Activated naive CD4-positive, alpha-beta T cell (primary cell): ENCODE measurements at places on chromosomes 7 and 10.

GRCh38 chr7:45687721-45688120, 113.6 kb downstream of the ADCY1 start:
- no peak for DNase-seq

GRCh38 chr7:110521357-110521911, 569.5 kb upstream of the LRRN3 start:
- no peak for DNase-seq

- no peak for DNase-seq
Observed at GRCh38 chr7:96901822-96902445, 103.4 kb upstream of the DLX6 start.

- no peak for DNase-seq
Observed at GRCh38 chr10:80498078-80498832, 39.4 kb upstream of the SH2D4B start.

GRCh38 chr10:81872206-81872862, 2.7 kb upstream of the NRG3 start:
- DNase-seq = no peak

GRCh38 chr10:47031211-47031900, 120.1 kb downstream of the PTPN20 start:
- DNase-seq = no peak

GRCh38 chr7:103658055-103659005, 212.3 kb upstream of the SLC26A5 start:
- no peak for DNase-seq

GRCh38 chr10:34696423-34696822, 118.7 kb downstream of the PARD3 start:
- DNase-seq = no peak

- DNase-seq = no peak
Observed at GRCh38 chr10:3935141-3935540, 150.1 kb upstream of the KLF6 start.

DNA sequence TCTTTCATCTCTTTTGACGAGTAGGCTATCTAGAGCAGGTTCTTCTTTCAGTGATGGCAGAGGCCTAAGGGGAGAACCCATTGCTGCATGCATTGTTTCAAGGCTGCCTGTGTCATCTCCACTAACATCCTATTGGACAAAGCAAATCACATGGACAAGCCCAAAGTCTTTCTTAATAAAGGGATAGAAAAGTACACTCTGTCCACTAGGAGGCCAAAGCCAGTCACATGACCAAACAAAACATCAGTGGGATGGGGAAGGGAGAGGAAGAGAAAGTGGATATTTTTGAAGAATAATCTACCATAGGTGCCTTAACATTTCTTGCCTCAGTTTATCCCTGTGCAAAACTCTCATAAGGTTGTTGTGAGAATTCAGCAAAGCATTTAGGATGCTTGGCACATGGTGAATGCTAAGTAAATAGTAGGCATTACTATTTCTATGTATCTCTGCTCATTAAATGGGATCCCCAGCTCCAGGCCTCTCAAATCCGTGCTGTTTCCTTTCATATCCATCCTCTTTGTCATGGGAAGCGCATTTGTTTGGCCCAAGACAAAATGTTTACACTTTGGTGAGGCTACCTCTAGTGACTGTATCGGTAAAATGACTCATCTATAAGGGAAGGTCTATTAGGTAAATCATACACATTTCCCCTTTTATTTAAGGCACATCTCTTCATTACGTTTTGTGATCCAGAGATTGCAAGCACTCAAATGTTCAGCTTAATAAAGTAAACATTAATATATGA, 16.7 kb upstream of the CADPS2 start:
- DNase-seq = no peak

DNA sequence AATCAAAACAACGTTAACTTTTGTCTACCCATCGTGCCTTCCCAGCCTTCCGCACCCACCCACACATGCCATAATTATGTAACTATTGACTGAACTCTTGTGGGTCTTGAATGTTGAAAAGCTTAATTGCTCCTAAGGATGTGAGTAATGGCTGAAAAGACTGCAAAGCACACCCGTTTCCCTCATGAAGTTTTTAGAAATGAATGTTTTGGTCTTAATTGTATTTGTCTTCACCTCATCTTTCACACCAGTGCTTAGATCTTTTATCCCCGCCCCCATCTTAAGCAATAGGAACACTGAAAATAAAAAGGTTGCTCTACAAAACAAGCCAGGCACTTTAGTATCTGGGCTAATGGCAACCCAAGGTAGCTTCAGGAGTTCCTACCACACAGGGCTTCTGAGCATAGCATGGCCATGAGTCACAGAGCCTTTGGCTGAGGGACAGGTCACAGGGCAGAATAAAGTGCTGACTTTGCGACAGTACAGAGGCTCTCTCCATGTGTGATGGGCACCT, 690.5 kb downstream of the PARD3 start:
- no peak for DNase-seq

DNA sequence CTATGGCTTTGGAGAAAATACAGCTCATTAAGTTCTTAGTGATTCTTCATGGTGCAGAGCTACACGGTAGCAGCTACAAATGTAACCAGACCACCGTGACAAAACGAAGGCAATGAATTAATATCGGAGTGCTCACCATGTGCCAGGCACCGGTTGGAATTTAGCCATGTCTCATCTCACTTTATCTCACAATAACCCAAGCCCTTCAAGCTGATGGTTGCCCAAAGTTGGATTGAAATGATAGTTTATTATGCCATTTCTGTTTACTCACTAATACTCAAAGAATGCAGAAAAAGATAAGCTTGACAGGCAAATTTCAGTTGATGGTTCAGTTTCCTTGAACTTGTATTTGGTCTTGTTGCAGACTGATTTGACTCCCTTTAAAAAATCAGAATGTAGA, 312.6 kb downstream of the SKIDA1 start:
- DNase-seq = no peak

- no peak for DNase-seq
Observed at GRCh38 chr10:112203328-112204076, 19.9 kb upstream of the GPAM start.

GRCh38 chr10:104120512-104120902, 1.5 kb upstream of the SFR1 start:
- no peak for DNase-seq

GRCh38 chr10:22222236-22223190, 4.7 kb upstream of the EBLN1 start:
- DNase-seq = no peak

GRCh38 chr10:68463365-68464093, 8.2 kb downstream of the DNA2 start:
- no peak for DNase-seq

GRCh38 chr10:101624526-101625102, 36.5 kb downstream of the DPCD start:
- DNase-seq = no peak

DNA sequence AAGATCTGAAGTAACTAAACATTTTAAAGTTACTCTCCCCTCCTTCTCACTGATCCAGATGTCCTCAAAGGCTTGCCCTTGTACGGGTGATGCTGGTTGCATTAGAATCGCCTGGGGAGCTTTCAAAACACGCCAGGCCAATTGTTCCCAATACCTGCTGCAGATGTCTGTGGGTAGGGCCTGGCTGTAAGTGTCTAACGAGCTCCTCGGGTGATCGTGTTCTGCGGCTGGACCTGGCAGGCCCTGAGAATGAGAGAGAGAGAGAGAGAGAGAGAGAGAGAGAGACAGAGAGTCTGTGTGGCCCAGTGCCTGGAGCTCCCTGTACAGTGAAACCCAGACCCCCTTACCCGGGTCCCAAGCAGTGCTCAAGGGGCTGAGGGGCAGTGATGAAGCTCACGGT, 8.4 kb downstream of the COL13A1 start:
- no peak for DNase-seq

GRCh38 chr7:11343818-11344413, 370.2 kb downstream of the PHF14 start:
- DNase-seq = no peak

GRCh38 chr10:132551808-132552130, 14.2 kb downstream of the INPP5A start:
- no peak for DNase-seq

- DNase-seq = no peak
Observed at GRCh38 chr10:86295351-86295750, 71.2 kb downstream of the GRID1 start.

DNA sequence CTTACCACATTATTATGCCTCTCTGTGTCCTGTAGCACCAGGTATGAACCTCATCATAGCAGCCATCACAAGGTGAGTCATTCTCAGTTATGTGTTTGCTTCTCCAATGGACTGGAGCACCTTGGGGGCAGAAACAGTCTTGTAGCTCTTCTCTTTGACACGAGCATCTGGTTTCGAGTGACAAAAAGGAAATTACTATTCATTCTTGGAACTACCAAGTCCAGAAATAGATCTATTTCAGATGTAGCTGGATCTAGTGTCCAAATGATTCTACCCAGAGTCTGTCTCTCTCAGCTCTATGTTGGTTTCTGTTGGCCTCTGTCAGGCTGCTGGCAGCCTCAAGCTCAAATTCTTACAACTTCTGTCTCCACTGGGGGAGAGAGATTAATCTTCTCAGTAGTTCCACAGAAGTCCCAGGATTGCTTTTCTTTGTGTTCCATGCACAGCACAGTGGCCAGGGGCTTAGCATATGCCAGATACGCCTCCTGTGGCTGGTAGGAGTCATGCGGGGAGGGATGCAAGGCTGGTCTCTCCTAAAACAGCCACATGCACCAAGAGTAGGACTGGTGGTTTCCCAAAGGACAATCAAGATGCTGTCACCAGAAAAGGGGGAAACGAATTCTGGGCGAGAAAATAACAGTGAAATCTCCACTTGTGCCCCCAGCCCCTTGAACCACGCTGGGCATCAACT, 37.2 kb upstream of the PAPSS2 start:
- no peak for DNase-seq

DNA sequence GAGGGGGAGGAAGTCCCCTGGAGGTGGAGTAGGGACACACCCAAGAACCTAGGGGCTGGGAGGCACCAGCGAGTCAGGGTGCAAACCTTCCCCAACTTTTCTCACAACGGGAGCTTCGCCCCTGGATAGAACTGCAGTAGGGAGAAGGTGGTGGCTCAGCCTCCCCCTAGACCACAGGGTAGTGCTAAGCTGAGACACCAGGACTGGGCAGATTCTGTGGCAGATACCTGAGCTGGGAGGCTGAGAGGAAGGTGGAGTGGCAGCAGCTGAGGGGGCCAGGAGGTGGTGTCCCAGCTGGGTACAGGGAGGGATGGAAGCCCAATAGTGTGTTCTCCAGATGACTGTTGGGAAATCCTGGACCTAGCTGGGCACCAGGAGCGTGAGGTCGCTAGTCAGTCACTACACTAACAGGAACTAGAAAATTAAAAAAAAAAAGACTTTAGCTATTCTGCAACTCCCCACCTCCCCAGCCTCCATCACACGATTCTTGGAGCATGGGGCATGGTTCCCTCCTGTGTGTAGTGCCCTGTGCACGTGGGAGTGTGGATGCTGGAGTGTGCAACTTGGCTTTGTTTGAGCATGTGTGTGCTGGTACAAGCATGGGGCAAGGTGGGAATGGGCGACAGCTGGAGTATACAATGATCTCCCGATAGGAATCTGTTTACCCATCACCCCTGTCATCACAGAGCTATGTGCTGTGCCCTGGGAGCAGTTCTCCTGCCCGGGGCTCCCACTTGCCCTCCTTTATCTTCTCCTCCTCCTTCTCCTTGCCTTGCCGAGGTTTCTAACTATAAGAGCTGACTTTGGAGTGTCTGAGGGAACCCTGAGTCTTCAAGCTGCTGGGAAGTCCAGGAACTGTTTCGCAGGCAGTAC, 8.8 kb upstream of the TRPV6 start:
- DNase-seq = no peak

GRCh38 chr10:84202349-84202748, 8.0 kb downstream of the CDHR1 start:
- no peak for DNase-seq

- no peak for DNase-seq
Observed at GRCh38 chr10:84530724-84531325, 202.4 kb downstream of the CCSER2 start.

DNA sequence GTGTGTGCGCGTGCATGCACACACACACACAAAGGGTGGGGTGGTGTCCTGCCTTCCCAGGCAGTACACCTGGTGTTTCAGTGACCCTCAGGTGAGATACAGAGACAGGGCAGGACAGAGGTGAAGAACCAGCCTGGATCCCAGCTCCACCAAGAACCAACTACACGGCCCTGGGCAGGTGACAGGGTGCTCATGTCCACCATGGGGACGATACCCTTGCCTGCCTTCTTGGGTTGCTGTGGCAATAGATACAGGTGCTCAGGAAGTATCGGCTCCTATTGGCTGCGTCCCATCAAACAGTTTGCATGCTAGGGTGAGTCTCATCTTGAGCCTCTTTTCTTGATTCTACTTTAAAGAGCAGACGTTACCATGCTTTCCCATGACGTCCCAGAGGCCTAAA, 33.7 kb upstream of the CXCL12 start:
- DNase-seq = no peak

- DNase-seq = no peak
Observed at GRCh38 chr7:104679085-104679484, 334.9 kb upstream of the KMT2E start.

- DNase-seq = no peak
Observed at GRCh38 chr10:99042051-99042771, 193.4 kb downstream of the HPSE2 start.

GRCh38 chr7:48742079-48742798, 182.1 kb upstream of the CDC14C start:
- DNase-seq = no peak

DNA sequence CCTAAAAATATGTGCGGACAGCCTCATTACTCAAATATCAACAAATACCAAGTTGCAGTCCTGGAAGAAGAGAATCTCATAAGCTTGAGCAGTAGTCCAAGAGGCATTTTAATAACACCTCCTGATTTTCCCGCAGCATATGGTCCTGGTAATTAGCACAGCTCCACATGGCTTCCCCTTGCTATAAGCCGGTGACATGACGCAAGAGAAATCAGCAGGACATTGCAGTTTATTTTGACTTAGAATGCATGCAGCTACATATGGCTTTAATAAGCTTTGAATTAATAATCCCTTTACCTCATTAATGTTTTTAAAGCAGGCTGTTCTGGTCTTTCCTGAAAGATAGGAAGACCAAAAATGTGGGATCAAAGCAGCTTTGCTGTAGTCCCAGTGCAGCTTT, 137.6 kb downstream of the RAMP3 start:
- DNase-seq = no peak

DNA sequence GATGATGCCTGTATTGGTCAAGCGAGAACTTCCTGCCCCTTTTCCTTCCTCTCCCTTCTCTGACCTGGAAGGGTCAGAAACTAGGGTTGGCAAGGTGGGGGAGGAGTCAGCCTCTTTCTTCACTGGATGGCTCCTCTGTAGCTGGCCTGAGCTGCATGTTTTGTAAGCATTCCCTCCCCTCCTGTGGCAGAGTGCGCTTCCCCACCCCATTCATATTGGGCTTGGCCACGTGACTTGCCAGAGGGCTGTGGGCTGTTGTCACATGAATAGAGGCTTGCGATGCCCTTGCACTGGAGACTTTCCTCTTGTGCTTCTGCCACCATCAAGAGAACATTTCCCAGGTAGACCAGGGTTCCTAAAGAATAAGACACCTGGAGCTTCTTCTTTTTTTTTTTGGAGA, 111.3 kb upstream of the PODXL start:
- DNase-seq = no peak

GRCh38 chr10:132096223-132096622, 30.5 kb downstream of the JAKMIP3 start:
- DNase-seq = no peak
